ENCODE measurements at places on chromosomes 5 and 9.
A peak's percentile ranks its signal among the peaks of the same experiment; 100 is the strongest.

DNA sequence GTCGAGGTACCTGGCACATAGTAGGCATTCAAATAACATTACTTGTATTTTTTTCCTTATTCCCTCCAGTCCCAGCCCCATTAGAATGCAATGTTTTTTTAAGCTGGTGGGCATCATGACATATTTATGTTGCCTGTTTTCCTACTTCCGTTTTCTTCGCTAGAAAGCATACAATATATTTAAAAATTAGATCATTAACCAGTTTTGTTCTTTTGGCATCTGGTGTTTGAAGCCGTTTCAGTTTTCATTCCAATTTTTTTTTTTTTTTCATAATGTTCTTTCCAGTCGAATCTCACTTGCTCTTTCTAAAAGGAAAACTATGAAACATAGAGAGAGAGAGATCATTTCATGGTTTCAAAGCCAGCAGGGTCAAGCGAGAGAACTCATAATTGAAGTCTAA, 228.3 kb upstream of the C9orf72 start:
- DNase-seq: no peak

DNA sequence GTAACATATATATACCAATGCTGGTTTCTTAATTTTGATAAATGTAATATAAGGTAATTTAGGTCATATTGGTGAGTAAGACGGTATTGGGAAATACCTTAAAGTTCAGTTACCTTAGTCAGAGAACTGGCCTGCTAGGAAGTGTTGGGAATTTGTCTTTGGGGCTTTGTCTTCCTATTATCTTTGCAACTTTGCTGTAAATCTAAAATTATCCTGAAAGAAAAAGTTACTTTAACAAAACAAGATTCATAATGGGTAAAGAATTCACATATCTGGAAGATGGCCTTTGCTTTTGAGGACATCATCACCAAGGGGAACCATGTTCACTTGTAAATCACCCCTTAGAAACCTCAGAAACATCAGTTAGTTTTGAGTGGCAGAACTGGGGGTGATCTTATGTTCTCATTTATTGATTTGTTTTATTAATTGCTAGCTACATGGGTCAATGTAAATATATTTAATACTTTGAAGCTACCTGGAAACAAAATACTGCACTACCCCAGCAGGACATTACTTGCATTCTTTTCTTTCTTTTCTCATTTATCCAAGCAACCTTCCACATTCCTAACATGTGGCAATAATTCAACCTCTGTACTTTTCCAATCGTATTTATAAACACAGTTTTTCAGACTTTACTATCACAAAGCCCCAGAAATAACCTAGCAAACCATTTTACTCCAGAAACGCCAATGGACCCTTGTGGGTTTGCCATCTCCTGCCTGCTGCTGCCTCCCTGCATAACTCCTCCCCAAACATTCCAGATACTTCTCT, 41.4 kb downstream of the GLIS3 start:
- DNase-seq: no peak

DNA sequence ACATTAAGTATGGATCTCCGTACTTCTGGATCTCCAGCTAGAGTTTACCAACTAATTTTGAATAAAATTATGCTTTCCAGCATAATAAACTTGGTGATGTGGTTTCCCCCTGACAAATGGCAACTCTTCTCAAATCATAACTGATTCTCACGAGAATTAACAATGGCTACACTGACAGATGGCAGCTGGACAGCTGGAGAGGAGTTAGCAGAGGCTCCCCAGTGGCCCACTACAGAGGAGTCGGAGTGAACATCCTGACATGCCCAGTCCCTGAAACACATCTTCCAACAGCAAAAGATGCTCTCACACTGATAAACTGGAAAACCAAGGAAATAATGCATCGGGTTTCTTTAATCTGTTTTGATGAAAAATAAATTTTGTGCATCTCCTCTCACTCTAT, 239.6 kb downstream of the MAN2A1 start:
- DNase-seq: no peak

DNA sequence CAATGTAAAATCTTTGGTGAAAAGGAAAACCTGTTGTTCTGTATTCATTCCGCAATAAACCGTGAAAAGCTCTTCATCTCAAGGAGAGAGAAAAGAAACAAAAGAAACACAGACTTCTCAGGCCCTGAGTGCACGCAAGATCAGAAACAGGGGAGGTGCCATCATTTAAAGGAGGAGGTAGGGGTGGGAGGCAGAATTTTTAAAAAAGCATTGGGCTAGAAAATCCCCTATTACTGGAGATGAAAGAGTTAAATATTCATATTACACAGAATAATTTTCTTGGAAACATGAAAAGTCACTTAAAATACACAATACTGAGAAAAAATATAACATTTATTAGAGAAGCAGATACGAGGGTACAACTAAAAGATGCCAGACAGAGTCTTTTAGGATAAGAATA, 56.3 kb downstream of the USP20 start:
- DNase-seq: no peak

GRCh38 chr5:96076451-96076850, 114.8 kb upstream of the ELL2 start:
- no peak for DNase-seq

DNA sequence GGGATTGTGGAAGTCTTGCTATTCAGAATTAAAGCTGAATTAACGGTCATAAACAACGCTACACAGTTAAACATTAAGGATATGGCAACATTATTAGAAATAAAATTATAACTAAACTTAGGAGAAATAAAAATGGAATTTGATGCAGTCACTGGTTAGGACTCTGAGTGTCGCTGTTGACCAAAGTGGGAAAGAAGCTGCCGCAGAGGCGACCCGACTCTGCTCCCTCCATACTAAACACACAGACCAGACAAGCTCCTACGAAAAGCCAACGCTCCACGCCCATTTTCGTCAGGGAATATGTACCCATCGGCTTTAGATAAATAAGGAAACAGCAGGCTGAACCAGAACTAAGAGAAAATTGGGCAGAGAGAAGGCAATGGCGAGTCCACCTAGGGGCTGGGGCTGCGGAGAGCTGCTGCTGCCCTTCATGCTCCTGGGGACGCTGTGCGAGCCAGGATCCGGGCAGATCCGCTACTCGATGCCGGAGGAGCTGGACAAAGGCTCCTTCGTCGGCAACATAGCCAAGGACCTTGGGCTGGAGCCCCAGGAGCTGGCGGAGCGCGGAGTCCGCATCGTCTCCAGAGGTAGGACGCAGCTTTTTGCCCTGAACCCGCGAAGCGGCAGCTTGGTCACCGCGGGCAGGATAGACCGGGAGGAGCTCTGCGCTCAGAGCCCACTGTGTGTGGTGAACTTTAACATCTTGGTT, at the start of gene PCDHGA5:
TSS of gene PCDHGA5 (plus strand) at position 211 of the 709 bp plus-strand sequence. CDS start at position 380, 169 bp downstream.
- DNase-seq: no peak

GRCh38 chr9:112031400-112031799, 134.8 kb downstream of the UGCG start:
- DNase-seq: no peak

- peak; percentile 83 for DNase-seq
Observed at GRCh38 chr5:32613050-32613672, 27.8 kb downstream of the SUB1 start.

DNA sequence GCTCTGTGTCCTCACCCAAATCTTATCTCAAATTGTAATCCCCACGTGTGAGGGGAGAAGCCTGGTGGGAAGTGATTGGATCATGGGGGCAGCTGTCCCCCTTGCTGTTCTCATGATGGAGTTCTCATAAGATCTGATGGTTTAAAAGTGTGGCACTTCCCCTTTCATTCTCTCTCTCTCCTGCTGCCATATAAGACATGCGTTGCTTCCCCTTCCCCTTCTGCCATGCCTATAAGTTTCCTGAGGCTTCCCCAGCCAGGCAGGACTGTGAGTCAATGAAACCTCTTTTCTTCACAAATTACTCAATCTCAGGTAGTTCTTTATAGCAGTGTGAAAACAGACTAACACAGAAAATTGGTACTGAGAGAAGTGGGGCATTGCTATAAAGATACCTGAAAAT, 107.7 kb downstream of the DMAC1 start:
- no peak for DNase-seq

GRCh38 chr5:109863752-109864151, 174.0 kb downstream of the MAN2A1 start:
- DNase-seq: no peak

DNA sequence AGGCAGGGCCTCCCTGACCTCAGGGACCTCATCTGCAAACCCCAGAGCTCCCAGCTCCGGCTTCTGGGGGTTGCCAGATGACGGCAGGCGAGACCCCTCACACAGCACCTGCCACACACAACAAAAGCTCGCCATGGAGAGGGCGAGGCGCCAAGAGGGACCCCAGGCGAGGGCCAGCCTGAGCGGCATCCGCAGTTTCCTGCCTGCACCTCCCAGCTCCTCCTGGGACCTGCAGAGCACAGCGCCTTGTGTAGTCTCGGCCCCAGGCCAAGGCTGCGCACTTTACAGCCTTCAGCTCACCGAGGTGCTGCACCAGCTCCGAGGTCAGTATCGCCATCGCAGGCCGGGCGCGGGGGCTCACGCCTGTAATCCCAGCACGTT, 82.4 kb upstream of the ADAMTS2 start:
- no peak for DNase-seq

GRCh38 chr5:144072518-144072927, 97.9 kb downstream of the YIPF5 start:
- no peak for DNase-seq

- DNase-seq: no peak
Observed at GRCh38 chr5:75306746-75307145, 30.3 kb upstream of the HMGCR start.

DNA sequence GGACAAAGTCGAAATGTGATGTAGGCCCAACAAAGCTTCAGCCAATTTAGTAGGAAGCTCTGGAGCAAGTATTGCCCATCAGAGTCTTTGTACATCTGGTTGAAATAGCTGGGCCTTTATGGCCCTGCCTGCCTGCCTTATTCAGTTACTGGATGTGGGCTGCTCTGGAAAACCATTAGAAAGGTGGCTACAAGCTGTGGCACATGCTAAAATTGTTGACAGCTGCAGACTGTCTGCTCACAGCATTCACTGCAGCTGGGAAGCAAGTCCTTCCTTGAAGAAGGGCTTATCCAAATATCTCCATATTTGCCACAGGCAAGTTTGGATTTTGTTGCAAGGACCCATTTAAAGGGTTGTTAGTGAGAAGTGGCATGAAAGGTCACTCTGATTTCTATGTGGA, 24.4 kb downstream of the SMIM15 start:
- DNase-seq: no peak

- no peak for DNase-seq
Observed at GRCh38 chr9:36039121-36039520, 2.4 kb downstream of the RECK start.

- DNase-seq: no peak
Observed at GRCh38 chr9:120104771-120105170, 475.2 kb downstream of the CDK5RAP2 start.

DNA sequence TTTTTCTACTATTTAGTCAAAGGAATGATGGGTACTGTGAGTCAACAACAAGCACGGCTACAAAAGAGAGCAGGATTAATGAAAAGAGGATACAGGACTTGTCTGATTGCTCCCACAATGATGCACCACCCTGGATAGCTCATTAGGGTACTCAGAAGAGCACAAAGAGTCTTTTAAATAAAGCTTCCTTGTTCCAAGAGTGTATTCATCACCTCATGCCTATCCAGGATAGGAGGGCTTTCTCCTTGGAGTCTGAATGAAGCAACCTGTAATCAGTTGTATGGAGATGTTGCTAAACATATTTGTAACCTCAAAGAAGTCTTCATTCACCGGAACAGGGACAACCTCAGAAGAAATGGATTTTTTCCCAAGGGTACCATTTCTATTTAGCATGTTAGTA, 219.5 kb upstream of the TMEM161B start:
- no peak for DNase-seq

DNA sequence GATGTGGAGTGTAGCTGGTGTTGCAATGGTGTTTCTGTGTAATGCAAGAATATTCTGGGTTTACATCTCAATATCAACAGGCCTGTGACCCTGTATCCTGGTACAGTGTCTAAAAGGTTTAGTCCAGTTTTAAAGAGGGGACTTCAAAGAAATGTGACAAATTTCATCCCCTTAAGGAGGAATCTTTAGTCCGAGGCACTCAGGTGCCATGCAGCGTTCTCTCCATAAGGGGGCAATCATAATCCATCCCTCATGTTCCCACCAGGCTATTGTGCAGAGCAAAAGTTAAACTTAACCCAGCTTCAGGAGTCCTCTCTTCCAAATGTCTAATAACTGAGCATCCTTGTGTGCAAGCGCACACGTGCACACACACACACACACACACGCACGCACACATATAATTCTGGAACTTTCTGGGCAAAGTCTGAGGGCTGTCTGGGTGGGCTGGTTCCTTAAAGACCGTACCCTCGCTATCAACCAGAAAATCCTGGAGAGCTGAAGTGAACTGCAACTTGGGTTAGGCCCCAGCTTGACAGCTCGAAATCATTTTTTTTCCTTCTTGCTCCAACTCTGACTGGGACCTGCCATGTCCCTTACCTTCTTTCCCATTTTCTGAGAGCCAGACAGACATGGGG, 46.0 kb downstream of the CRB2 start:
- DNase-seq: no peak

DNA sequence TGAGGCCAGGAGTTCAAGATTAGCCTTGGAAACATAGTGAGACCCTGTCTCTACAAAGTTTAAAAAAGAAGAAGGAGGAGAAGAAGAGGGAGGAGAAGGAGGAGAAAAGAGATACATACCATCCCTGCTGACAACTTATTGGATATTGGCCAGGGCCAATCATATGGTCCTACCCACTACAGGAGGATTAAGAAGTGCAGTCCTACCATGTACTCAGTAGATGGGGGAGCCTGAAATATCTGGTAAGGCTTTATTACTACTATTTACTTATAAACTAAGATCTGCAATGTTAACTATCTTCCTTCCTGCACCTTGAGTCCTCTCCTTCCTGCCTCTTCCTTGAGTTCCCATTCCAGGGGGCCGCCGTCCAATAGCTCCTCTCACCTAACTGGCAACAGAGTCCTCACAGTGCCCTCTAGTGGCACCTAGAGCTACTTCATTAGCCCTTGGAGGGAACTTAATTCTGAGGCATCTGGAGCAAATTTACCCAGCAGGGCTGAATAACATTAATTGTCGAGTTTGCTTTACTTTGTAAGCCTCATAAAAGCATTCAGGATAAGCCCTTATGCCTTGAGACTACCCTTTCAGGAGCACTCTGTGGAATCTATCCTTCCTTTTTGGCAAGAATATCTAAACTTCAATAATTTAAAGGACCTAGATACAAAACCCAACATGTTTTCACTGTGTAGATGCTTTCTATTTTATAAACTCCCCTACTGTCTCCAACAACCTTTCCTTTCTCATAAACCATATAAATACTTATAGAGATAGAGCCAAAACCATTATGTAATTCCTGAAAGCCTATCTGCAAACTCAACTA, 39.1 kb upstream of the RANBP6 start:
- DNase-seq: peak; percentile 47

- DNase-seq: no peak
Observed at GRCh38 chr5:4104831-4105597, 509.4 kb downstream of the IRX1 start.

GRCh38 chr9:133400292-133400691, 17.5 kb downstream of the REXO4 start:
- no peak for DNase-seq

All from stimulated activated CD4-positive, alpha-beta T cell treated with anti-CD3 and anti-CD28 coated beads, Interleukin-12 subunit alpha, Interleukin-12 subunit beta, amount 100 ng/mL, for 4 hours (primary cell).